ENCODE measurements at places on chromosomes 6 and 20.

GRCh38 chr6:98823428-98824161 lies 10.8 kb upstream of the POU3F2 start:
- no peak for DNase-seq

GRCh38 chr6:163955756-163956155 lies 541.2 kb downstream of the QKI start:
- DNase-seq = no peak

DNA sequence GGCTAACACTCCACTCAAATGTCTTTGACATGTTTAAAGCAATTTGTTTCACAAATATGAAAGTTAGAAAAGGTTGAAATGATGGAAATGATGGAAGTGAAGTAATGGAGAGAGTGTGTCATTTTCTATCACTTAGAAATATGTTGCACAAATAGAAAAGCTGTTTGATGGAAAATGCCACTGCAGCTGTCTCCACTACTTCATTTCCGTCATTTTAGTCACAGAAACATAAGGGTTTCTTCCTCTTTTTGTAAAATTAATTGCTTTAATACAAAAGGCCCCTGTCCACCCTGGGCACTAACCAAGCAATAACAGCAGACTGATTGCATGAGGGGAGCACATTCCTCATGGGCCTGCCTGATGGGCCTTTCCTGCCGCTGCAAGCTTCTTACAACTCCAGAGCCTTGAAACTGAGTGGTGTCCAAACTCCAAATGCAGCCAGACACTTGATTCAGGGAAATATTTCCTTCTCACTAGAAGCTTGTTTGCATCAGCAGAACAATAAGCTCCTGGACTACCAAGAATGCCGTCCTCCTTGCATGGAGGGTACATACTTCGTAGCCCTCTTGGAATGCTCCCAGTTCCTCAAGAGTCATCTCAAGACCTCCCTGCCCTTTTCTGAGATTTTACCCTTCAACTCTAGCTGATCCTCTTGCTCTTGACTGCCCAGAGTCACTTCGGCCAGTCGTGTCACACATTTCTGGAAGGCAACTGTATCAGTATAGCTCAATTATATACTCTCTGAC lies 36.1 kb downstream of the F13A1 start:
- DNase-seq = no peak

GRCh38 chr6:70474751-70475150 lies 61.4 kb downstream of the FAM135A start:
- DNase-seq = no peak

- no peak for DNase-seq
These were observed 14.8 kb upstream of the TAB2 start for GRCh38 chr6:149302723-149303122.

Data from T-helper 1 cell (primary cell).